ENCODE measurements at places on chromosomes 3 and 15. TPM values are rescaled to one million over a fixed set of nuclear protein-coding genes. Genes with fewer than 3 reads are reported as not detected.

- no peak for DNase-seq
These were observed 190.3 kb downstream of the SATB1 start for GRCh38 chr3:18234717-18235335.

The CERS3 gene
- total RNA-seq: not detected

- no peak for DNase-seq
These were observed 260.1 kb upstream of the UBE2E2 start for GRCh38 chr3:22942981-22943380.

The PCSK6 gene
- total RNA-seq: 3.6 TPM

GRCh38 chr3:65873028-65873427, 165.7 kb downstream of the MAGI1 start:
- DNase-seq: no peak

The PIAS1 gene
- total RNA-seq: 19.1 TPM

GRCh38 chr3:124101643-124102042, 109.7 kb upstream of the ROPN1 start:
- DNase-seq: no peak

DNA sequence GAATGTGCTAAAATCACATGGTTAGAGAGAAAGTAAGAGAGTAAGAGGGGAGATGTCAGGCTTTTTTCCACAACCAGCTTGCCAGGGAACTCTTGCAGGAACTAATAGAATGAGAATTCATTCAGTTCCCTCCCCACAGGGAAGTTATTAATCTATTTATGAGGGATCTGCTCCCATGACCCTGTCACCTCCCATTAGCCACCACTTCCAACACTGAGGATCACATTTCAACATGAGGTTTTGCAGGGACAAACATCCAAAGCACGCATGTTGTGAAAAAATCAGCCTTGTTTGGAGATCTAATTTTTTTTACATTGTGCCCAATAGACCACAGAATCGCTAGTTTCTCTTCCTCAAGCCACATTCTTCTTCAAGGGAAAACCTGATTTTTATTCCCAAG, 904.0 kb downstream of the TBL1XR1 start:
- no peak for DNase-seq

DNA sequence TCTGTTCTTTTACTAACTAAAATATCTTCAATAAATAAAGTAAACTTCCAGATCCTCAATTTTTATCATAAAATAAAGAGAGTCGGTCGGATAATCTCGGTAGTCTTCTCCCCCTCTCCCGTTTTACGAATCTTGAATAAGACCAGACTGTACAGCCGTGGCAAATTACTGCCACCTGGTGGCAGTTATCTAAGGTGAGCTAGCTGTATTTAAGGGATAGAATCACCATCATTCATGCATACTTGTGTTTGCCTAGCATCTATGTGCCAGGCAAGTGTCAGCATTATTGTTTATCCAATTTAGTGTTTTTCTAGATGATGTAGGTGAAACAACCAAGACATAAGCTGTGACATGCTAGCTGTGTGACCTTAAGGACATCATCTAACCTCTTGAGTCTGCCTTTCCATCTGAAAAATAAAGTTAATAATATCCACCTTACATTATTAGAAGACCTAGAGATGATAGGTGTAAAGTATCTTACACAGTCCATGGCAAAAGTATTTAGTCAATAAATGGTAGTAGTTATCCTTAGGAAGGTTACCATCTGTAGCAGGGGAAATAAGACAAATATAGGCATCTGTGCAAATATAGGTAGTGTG, 21.3 kb downstream of the DUT start:
- peak; percentile 27 for DNase-seq

The TM6SF1 gene
- total RNA-seq: 2.6 TPM

DNA sequence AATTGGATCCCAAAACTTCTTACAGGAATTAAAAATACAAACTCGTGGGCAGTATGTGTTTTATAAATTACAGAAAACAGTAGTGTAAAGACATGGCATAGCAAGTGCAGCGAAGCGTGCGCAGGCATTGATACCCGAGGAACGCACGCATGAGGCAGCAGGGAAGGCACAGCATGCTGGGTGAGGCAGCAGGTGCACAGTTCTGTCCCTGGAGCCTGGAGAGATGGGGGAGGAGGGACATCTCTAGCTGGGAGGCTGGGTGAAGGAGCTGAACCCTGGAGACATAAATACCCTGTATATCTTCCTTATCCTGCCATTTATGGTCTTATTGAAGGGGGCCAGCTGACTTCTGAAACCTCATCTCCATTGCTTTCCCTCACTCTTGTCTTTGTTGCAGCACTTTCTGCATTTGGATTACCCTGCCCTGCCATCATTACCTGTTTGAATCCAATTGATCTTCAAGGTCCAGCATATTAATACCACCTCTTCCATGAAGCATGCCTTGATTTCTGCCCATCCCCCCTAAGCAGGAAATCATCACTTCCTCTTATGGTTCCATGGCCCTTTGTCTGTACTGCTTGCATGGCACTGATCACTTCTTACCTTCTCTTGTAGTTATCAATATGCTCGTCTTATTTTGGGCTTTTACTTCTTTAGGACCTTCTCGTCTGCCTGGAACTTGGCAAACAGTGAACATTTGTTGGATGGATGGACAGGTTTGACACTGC, 20.5 kb downstream of the LPP start:
- DNase-seq: peak; percentile 12

- no peak for DNase-seq
These were observed 148.6 kb downstream of the ANO10 start for GRCh38 chr3:43473244-43473643.

- peak; percentile 77 for DNase-seq
These were observed 7.0 kb upstream of the CD276 start for GRCh38 chr15:73677146-73677607.

DNA sequence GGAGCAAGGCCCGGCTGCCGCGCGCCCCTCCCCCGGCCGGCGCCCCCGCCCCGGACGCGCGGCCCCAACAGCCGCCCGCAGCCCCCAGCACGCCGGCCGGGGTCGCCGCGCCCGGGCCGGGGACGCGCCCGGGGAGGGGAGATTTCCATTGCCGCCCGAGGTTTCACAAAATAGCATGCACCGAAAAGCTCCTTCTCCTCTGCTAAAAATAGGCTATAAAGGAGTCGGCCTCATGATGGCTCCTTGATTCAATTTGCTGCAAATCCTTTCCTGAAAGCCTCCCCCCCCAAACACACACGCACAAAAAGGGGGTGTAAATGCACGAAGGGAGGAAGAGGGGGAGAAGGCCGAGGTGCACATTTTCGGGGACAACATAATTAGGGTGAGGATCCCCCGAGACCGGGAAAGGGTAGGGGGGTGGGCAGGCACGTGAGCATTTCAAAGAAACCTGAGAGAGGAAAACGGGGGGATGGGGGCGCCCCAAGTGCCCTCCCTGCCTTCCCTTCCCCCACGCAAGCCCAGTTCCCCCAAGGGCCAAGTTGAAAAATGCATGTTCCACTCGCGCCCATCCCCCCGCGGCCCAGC, 734 bp downstream of the TBL1XR1 start:
- peak; percentile 25 for DNase-seq

All from uterus (tissue), 4 donors.